ENCODE measurements at places on chromosomes 4 and X. TPM values are rescaled to one million over a fixed set of nuclear protein-coding genes. Genes with fewer than 3 reads are reported as not detected.
A peak's percentile ranks its signal among the peaks of the same experiment; 100 is the strongest.

GRCh38 chr4:1851575-1852410 is 4.2 kb downstream of the LETM1 start:
- no peak for DNase-seq

POLN gene
- 4.2 TPM for total RNA-seq

GRCh38 chr4:8555716-8556115 is 24.5 kb upstream of the GPR78 start:
- no peak for DNase-seq

SH3D19 gene
- total RNA-seq = 47.8 TPM

DNA sequence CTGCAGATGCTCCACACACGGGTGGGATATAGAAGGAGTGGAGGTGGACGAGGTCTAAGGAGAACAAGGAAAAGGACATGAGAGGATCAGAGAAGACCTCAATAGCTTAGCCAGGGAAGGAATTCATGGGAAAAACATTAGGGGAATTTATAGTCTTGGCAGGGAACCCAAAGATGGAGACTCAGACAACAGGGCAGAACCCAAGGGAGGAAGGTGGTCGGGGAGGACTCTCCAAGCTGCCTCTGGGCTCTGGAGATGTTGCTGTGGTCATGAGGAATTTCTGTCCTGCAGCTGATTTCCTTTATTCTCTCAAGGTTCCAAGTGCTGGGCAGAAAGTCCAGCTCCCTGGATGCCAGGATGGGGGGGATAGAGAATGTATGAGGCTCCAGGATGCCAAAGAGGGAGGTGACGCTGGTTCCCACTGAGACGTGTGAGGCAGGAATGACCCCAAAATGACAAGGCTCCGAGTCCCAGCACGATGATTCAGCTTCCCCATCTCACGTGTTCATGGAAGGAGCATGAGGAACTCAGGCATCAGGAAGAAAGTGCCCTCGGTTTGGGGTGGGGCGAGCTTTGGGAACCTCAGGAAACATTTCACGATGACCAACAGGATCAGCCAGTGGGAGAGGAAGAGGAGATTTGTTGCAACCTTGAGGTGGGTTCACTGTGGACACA is 57.0 kb upstream of the PPP2R3B start:
- no peak for DNase-seq

DNA sequence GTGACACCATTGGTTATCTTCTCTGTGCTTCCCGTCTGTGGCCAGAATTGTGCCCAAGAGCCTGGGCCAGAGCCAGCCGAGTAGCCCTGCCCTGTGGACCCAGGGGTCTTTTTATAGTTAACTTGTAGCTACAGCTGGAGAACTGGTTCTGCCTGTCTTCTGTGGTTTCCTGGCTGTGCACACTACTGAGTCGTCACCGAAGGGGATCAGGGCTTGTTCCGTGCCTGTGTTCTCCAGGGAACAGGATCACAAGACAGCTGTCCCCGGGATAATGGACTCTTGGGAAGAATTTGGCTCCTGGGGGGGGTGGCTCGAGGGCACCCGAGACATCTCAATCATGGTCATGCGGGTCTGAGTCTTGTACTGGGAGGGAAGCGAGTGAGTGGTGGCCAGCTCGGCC is 22.1 kb upstream of the OPN1LW start:
- no peak for DNase-seq

GRCh38 chr4:119946359-119946758 is 120.3 kb downstream of the MAD2L1 start:
- DNase-seq = no peak

DNA sequence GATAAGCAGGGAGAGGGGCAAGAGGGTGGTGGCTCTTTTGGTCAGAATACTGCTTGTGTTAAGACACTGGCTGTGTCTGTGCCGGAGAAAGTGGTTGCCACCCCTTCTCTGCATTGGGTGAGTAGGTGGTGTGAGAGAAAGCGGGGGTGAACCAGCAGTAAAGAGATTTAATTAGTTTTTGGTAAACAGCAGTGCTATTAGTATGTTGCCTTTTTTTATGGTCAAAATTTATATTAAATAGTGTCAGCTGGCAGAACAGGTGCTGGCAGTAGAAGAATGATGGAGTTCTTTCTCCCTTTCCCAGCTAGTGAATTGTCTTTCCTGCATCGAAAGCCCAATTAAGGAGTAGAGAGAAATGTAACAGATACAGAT is 181.6 kb downstream of the LARP7 start:
- no peak for DNase-seq

MUC7 gene
- total RNA-seq = not detected

DOK7 gene
- total RNA-seq = 0.99 TPM

DNA sequence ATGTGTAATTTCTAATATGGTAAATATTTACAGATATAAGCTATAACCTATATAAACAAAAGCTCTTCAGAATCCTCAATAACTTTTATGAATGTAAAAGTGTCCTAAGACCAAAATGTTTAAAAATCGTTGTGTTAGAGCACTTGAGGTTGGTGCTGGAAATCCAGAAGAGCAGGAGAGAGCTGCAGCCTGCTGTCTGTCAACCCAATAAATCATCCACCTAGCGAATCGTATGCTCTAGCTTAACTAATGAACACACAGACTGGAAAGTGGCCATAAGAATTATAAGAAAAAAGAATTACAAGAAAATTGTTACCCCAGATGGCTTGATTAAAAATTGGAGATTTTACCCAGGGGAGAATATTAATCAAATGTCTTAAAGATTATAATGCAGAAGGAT is 17.0 kb downstream of the CFAP97 start:
- DNase-seq = no peak

- DNase-seq = no peak
These were observed 42.5 kb downstream of the UNC5C start for GRCh38 chr4:95506264-95506663.

- DNase-seq = peak; percentile 36
These were observed 12.0 kb downstream of the BST1 start for GRCh38 chr4:15714646-15715435.

PI4K2B gene
- 16.4 TPM for total RNA-seq

CLDN22 gene
- total RNA-seq = not detected

GRCh38 chrX:151970661-151971060 is 3.8 kb downstream of the GABRE start:
- no peak for DNase-seq

TMEM47 gene
- 22.5 TPM for total RNA-seq

DNA sequence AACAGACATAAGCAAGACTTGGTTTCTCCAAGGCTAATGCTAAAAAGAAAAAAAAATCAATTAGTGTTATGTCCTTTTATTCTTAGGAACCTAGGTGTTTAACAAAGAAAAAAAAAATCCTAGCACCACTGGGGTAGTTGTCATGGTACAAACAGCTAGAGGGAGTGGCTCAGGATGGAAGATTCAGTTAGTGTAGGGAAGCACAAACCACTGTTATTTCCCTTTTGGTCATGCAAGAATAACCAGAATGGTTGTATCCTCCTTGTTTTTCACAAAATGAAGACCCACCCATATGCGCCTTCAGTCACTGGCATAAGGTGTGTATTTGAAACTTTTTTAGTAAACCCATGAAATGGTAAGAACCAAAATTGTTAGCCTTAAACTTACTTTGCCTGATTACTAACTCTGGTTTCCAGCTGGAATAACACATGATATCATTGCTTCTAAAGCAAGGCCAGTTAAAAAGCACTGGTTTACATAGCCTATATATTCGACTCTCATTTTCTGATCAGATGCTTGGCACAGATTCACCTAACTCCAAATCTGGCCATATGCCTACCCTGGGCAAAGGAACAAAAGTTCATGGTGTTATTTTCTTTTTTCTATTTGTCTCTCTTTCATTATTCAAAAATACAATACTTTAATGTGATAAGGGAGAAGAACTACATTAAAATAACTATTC is 132.6 kb downstream of the SCFD2 start:
- DNase-seq = no peak

DNA sequence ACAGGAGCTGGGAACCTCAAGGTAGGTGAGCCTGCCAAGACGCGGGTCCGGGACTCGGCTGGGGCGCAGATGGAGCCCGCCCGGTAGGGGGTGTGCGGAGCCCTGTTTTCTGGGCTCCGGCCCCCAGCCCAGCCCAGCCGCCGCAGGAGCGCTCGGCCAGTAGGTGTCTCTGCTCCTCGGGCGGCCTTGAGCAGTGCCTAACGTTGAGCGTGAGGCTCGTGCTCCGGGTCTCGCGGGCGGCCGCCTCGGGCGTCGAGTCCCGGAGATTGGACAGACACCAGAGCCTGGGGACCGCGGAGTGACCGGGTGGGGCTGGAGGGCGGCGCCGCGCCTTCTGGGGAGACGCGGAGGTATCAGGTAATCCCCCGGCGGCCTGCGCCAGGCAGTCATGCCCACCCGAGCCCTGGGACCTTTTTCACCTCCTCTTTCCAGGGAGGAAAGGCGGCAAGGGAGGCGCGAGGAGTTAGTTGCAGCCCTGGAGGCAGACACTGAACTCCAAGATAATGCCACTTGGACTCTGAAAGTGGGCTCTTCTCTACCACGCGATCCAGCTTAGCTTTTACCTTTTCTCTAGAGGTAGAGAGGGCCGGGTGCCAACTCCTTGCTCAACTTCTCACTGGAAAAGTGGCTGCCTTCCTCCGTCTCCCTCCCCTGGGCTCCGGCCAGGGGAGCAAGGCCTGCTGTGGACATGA is 14.5 kb upstream of the FGG start:
- DNase-seq = no peak

DNA sequence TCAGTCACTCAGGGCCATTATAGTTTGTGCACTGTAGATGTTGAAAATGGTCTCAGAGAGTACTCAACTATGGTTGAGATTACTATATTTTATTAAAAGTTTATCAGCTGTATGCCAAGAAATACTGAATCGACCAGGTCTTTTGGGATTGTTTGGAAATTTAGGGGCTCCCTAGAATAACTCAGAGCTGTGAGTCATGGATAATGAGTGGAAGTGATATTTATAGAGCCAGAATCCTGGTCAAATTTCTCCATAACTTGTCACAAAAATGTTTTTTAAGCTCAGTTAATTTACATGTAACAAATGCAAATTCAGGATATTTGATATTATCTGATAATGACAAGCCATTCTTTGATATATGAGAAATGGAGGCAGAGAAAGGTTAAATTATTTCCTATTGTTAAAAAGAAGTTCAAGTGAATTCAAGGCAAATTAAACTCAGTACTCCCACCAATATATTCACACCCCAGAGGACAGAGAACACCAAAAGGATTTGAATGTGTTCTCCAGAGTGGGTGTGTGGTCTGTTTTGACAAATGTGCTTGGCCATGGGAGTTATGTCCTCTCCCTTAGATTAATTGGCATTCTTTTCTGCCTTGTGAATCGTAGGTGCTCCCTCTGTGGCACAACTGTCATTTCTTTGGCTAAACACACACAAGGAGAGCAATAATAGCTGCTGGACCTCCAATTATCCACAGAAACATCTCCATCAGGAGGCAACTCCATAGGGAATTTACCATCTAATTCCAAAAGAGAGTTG is 37.7 kb downstream of the ARHGAP24 start:
- no peak for DNase-seq

- no peak for DNase-seq
These were observed 16.0 kb downstream of the XK start for GRCh38 chrX:37701588-37701987.

ATP1B4 gene
- total RNA-seq = 25.9 TPM

- DNase-seq = no peak
These were observed 139.9 kb downstream of the RAB28 start for GRCh38 chr4:13344216-13344615.

DNA sequence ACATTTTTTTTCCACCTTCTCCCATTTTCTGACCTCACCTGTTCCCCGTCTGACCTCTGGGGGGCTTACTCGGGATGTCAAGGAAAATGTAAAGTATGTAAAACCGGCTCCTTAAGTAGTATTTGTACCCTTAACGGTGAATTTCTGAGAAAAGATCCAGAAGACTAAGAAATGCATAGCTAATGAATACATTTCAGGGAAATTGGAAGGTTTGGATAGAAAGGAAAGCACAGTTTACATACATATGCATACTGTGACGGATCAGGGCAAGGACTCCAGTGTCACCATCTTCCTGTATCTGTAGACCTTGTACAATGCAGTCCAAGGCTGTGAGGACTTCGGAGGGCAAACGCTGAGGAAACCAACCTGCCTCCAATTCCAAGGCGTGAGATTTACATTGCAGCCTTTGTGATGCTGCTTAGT is 2185.9 kb upstream of the TENM3 start:
- DNase-seq = no peak

- no peak for DNase-seq
These were observed 83.7 kb upstream of the FAM9C start for GRCh38 chrX:13128104-13128503.

GPAT3 gene
- total RNA-seq = 35.0 TPM

CDX4 gene
- not detected for total RNA-seq
